Esophagus squamous epithelium (tissue), 5 donors: ENCODE measurements at places on chromosomes 1 and 21.

DNA sequence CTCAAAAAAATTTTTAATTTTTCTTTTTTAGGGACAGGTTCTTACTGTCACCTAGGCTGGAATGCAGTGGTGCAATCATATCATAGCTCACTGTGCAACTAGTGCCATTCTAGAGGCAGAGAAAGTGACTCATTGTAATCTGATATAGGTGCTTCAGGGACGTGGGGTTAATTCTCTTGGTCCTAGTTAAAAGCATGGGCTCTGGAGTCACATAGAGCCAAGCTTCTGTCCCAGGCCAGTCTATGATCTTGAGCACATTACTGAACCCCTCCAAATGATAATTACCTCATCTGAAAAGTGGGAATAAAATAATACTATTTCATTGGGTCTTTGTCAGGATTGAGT is 1.1 kb upstream of the ADIPOR1 start:
- no peak for DNase-seq

- no peak for DNase-seq
Measured at GRCh38 chr1:172883387-172883791, 167.4 kb downstream of the TNFSF18 start.

GRCh38 chr1:201051399-201051798 is 27.9 kb upstream of the KIF21B start:
- no peak for DNase-seq

DNA sequence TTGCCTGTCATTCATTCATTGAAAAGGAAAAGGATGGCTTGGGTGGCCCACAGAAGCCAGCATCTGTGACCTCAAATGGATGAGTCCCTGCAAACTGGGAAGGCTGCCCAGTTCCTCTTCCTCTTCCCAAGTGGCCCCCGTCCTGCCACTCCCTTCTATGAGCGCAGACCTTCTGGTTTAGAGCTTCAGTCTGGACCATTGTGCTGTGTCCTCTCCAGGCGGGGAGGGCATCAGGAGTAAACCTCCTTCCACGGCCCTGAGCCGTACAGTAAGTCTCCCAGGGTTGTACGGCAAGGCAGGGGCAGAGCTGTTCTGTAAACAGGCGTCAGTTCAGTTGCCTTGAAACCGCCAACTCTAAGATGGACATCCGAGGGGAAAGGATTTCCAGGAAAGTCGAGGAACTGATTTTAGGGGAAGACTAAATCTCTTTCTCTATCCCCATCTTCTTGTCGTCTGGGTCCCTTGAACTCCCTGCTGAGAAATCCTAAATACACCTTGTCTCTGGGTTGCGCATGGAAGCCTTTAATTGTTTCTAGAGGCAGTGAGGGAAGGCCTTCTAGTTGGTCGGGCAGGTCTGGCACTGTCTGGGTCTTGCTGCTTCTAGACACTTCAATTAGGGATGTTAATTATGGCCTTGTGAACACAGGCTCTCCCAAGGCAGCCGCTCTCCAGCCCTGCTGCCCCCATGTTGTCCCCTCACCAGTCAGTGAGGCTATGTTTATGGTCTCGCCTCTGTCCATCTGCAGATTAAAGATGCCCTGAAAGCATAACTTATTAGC is 22.1 kb downstream of the SOX13 start:
- no peak for DNase-seq

GRCh38 chr1:150516050-150516591 is 569 bp downstream of the FALEC start:
- no peak for DNase-seq
